AG20443 (cell line): ENCODE measurements at places on chromosomes 3 and 15.

GRCh38 chr15:70869346-70869745 is 15.4 kb upstream of the LARP6 start:
- DNase-seq: no peak

GRCh38 chr3:65676580-65676979 is 362.1 kb downstream of the MAGI1 start:
- no peak for DNase-seq

DNA sequence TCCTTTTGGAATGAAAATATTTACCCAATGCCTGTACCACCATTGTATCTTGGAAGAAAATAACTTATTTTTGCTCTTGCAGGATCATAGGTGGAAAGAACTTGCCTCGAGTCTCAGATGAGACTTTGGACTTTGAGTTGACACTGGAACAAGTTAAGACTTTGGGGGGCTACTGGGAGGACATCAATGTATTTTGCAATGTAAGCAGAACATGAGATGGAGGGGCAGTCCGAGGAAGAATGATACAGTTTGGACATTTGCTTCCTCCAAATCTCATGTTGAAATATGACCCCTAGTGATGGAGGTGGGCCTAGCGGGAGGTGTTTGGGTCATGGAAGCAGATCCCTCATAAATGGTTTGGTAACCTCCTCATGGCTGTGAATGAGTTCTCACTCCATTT is 1428.6 kb downstream of the ZPLD1 start:
- DNase-seq: no peak

GRCh38 chr3:195394700-195395099 is 48.1 kb downstream of the ACAP2 start:
- DNase-seq: no peak

GRCh38 chr3:142447301-142447851 is 461 bp downstream of the XRN1 start:
- peak; percentile 51 for DNase-seq

DNA sequence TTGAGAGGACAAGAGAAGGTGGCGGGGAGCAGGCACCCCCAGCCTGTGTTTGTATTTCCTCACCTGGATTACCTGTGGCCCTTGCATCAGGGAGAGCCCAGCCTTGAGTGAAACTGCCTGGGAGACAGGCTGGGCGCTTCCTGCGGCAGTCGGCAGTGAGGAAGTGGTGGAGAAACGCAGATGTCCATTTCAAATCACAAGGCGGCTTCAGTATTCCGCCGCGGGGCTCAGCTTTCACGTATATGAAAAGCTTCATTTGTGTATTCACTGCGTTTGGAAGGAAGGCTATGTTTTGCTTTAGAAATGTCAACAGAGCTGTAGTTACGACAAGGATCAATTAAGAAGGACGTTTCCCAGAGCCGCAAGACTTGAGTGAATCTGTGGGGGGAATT is 167.4 kb upstream of the CTDSPL start:
- DNase-seq: no peak

- no peak for DNase-seq
These were observed 422.7 kb downstream of the C3orf38 start for GRCh38 chr3:88572450-88572849.

DNA sequence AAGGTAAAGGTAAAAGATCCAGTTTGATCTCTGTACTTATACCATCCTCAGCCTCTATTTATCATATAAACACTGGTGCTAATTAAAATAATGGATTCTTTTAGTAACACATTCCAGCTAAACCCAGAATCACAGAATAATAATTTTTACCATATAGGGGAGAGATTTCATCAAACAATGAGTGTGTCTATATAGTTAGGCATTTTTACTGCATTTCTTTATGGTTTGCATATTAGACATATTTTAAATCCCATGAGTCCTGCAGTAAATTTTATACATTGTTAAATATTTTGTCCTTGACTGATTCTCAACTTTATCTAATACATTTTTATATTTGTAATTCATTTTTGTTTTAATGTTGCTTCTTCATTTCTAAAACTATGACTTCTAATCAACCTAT is 323.7 kb upstream of the AGTR1 start:
- no peak for DNase-seq

DNA sequence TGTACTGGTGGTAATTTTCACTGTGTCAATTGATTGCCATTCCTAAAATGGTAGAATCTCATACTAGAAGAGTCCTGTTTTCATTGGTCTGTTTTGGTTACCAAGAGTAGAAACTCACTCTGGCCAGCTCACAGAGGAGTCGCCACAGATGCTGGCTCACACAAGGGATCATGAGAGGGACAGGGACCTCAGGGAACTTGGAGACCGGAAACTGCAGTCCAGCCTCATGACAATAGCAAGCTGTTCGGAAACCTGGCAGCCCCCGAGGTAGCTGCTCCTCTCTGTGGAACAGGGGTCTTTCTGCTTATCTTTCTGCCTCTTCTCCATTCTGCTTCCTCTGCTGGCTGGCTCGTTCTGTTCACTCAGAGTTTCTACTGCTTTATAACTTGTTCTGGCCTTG is 192.9 kb downstream of the PLCL2 start:
- DNase-seq: no peak

DNA sequence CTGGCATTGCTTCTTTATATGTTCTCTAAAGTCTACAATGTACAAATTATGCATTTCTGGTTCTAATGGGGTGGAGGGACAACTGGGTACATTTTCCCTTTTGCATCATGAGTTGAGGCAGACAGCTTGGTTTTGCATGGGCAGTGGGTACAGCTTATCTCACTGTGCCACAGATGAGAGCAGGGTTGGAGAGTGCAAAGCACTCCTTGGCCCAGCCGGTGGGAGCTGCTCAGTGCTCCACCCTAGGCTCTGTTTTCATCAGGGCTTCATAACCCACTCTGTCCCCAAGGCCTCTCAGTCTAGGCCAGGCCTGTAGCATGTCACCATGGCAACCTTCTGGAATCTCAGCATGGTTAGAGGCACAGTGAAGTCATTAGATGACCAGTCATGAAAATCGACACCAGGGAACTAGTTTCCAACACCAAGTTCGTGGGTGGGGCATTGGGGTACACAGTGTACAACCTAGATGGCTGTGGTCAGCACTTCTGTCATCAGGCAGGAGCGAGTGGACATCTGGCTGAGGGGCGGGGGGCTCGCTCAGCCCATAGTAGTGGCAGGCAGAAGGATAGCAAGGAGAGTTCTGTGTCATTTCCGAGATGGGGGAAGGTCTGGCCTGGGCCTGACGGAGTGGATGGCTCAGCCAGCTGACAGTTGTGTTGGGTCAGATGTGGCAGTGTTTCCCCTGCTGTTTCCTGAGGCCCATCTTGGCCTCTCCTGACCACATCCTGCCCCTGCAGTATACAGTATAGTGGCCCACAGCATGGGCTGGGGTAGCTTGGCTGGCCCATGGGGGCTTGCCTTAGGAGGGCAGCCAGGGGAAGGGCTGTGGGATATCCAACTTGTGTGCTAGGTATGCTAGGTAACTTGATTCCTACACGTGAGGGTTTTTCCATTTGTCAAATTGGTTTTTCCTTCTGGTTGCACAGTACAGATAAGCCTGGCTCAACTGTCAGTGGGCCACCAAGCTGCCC is 75.7 kb upstream of the PRR23C start:
- DNase-seq: peak; percentile 82

DNA sequence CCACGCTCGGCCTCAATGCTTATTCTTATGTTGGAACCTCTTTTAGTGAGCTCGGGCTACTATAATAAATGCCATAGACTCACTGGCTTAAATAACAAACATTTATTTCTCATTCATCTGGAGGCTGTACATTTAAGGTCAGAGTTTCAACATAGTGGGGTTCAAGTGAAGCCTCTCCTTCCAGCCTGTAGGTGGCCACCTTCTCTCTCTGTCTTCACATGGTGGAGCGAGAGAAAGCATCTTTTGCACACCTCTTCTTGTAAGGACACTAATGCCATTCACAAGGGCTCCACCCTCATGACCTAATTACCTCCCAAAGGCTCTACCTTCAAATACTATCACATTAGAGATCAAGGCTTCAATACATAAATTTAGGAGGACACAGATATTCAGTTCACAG is 520.3 kb upstream of the EPHA6 start:
- DNase-seq: no peak

- DNase-seq: no peak
These were observed 324.7 kb downstream of the SHQ1 start for GRCh38 chr3:72523429-72524151.

DNA sequence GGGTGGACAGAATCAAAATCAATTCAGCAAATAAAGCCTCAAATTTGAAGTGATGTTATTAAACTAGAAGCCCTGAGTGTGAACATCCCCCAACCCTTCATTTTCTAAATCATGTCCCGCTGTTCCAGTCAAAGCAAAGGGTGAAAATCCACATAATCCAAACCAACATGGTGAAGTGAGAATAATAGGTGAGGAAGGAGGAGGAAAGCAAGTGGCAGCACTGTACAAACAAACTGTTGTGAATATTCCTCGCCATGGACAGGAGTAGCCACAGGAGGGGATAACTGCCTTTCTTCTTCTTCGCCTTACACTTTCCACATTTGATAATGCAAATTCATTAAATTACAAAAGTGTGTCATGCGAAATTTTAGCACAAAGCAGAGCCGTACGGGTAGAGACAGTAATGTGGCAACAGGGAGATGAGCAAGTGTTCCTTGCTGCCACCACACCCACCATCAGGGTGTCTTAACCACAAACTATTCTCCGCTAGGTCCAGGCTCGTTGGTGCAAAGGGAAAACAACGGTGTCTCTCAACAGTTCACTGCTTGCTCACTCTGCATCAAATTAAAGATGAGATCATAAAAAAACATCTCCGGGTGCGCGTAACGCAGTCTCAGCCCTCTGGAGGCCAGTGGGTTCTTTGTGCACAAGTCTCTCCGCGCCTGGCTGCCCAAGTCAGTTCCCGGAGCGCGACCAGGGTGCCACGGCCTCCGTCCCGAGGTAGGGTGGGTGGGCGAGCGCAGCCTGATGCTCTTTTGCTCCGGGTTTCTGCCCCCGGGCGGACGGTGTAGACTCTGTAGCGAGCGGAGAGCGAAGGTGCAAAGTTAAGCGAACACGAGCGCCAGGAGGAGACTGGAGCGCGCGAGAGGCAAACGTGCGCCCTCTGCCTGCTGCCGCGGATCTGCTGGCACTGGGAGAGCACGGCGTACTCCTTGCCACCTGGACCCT is 6.7 kb downstream of the EPHA3 start:
- DNase-seq: peak; percentile 72

GRCh38 chr3:136995652-136996051 is 37.9 kb downstream of the IL20RB start:
- peak; percentile 39 for DNase-seq
